ENCODE measurements at places on chromosomes 3 and 15.

- no peak for DNase-seq
These were observed 273.9 kb upstream of the LRTM1 start for GRCh38 chr3:55201779-55202178.

DNA sequence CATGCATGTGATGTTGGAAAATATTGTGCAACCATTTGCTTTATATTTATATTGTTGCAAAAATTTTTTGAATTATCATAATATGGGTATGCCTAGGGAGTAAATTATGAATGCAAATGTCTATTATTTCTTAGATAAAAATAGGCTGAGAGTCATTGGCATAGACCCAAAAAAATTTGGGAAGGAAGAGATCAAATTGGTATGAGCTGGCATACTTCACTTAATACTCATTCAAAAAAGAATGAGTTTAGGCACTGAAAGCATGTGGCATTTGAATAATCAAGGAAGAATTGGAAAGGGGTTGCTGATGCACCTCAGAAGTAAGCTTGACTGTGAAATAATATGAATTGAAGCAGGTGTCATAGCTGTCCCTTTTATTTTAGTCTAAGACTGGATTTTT lies 764.0 kb upstream of the DPPA4 start:
- no peak for DNase-seq

- DNase-seq: no peak
These were observed 893.3 kb upstream of the GBE1 start for GRCh38 chr3:82654708-82655107.

GRCh38 chr3:49661281-49661680 lies 12.9 kb upstream of the APEH start:
- DNase-seq: no peak

- DNase-seq: no peak
These were observed 5.0 kb downstream of the ZNF385D start for GRCh38 chr3:21745966-21746365.

GRCh38 chr3:120302361-120302760 lies 17.3 kb upstream of the GPR156 start:
- no peak for DNase-seq

DNA sequence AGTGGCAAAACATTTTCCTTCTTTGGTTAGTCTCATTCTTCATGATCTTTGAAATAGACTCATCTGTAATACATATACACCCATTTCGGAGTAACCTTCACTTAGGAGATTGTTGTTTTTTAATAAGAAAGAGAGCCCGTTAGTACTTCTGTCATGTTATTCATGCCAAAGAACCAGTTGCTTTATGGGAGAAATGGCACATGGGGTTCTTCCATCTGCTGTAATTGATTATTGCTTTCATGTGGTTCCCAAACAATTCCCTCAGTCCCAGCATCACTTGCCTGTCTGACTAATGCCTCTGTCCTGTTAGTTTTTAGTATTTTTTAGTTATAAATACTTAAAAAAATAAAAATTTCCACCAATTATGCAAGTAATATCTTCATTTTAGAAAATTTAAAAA lies 33.8 kb upstream of the FAH start:
- DNase-seq: no peak

DNA sequence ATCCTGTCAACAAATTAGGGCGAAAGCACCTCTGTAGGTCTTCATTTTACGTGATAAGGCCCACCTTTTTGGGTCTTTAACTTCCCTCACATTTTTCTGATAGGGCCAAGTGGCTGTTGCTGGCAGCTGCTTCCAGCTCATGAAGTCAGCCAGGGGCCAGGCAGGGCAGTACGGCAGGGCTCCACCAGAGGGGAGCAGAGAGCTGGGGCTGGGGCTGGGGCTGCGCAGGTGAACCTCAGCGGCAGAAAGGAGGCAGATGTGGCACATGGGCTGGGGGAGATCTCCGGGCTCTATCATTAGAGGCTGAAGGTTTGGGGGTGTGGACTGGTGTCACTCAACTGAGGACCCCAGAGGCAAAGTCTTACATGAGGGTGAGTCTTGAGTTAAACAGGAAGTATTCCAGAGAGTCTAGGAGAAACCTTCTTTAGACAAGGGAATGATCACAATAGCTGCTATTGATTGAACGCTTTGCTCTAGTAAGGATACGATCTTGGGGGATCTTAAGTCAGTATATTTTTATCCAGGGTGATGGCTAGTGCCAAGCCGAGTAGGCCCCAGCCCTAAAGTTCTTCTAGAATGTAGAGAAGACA lies 62.8 kb upstream of the MEX3B start:
- peak; percentile 53 for DNase-seq

- DNase-seq: no peak
These were observed 5.4 kb downstream of the FBXL22 start for GRCh38 chr15:63602595-63602994.

DNA sequence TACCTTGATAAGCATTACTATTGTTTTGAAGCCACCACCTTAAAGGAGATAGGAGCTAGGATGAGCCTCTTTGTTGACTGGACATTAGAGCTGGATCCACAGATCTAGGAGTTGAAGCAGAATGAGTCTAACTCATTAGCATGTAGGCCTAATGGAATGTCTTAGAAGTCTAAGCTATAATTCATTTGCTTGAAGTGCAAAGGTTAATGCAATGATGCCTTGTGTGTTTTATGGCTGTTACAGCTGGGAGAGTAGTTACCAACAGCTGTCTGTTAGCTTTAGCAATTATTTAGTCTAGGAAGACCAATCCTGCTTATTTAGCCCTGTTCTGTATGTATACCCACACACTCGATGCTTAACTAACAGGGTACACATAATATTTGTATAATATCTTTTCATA lies 419.3 kb downstream of the TUSC7 start:
- no peak for DNase-seq

DNA sequence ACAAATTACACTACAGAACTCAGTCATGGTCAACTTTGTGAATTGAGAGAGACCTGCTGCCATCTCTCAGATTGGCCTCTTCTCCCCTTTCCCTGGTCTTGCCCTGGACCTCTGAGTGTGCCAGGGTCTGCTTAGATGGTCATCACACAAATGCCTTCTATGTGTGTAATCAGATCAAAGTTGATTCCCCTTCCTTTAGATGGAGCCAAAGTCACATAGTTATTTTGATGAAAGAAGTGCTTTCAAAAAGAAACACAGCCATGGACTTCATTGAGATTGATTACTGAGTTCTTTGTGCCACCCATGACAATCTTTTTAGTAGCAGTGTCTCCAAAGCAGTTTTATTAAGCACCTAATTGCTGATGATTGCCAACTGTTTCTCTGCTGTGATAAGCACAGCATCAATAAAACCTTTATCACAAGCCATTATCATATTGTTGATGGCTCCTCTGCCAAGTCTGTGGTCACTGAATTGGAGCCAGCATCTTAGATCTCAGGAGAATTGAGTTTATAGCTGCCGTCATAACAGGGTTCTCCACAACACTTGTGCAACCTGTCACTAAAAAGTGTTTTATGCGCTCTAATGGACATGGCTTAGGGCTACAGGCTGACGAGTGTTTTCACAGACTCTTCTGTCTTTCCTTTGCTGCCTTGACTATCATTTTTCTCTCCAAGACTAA lies 149.7 kb upstream of the NUDT16 start:
- DNase-seq: no peak

DNA sequence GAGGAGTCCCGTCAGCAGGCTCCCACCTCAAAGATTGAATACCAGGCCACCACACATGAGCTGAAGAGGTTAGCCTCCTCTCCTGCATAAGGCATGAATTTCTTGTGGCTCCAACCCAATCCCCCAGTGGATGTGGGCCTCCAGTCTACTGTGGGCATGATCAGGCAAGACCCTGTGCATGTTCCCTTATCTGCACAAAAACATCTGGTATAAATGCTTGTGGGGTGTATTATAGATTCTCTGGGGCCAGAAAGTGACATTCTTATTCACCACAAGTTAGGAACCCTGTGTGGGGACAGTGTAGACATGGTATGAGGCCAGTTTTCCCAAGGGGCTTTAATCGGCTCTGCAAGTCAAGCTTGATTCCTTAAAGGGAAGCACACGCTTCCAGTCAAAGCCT lies 18.2 kb upstream of the UBP1 start:
- DNase-seq: no peak

DNA sequence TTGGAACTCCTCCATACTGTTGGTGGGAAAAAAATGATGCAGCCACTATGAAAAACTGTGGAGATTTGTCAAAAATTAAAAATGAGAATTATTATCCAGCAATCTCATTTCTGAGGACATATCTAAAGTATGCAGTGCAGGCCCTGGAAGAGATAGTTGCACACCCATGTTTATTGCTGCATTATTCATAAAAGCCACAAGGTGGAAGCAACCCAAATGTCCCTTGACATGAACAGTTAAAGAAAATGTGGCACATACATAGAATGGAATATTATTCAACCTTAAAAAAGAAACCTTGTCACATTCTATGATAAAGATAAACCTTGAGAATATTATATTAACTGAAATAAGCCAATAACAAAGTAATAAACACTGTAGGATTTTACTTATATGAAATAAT lies 80.9 kb upstream of the ARHGEF26 start:
- no peak for DNase-seq

GRCh38 chr15:98124581-98124980 lies 164.1 kb downstream of the ARRDC4 start:
- no peak for DNase-seq

DNA sequence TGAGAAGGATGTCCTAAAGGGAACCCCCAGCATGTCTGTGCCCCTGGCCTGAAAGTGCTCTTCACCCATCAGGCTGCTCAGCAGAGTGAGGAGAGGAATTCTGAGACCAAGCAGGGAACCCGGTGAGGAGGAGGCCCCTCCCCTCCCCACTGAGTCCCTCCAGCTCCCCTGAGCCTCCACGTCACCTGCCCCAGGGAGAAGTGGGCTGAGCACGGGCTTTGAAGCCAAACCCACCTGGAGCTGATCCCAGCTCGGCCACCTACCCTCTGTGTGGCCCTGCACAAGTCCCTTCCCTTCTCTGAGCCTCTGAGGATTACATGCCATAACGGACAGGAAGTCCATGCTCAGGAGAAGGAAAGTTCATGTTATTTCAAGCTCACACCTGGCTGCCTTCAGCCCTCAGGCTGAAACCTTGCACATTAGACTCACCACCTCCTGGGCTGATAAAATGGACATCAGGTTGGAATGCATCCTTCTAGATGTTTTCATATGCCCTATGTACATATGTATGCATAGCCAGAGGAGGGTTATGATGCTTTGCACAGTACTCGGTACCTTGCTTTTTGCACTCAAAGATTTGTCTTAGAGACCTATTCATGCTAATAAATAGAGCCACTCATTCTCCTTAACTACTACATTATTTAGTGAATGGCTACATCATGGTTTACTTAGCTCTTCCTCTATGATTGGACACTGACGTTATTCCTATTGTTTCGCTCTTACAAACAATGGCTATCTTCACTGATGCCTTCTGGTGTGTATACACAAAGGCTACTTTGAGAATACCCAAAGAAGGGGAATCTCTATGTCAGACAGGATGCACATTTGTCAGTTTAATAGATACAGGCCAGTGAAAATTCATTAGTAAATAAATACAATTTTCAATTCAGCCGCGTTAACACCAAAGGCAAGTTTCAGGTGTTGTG lies 31.6 kb upstream of the GATA2 start:
- DNase-seq: no peak

- no peak for DNase-seq
These were observed 954.2 kb downstream of the CADM2 start for GRCh38 chr3:85912980-85913379.

- no peak for DNase-seq
These were observed 759.9 kb downstream of the EPHA3 start for GRCh38 chr3:89867286-89867685.

DNA sequence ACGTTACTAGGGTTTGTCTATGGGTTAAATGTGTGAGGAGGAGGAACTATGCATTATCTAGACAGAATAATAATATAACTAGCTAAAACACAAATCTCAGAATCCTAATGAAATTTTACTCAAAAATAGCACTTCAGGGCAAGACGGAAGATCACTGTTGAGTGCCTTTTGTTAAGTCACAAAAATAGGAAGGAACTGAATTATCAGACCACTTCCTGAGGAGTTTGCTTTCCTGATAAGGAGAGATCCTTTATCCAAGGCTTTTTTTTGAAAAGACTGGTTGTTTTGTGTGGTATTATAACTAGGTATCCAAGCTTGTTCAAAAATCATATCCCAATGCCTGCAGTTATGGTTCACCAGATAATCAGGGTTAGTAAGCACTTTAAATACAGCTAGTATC lies 34.6 kb downstream of the NR2E3 start:
- no peak for DNase-seq

DNA sequence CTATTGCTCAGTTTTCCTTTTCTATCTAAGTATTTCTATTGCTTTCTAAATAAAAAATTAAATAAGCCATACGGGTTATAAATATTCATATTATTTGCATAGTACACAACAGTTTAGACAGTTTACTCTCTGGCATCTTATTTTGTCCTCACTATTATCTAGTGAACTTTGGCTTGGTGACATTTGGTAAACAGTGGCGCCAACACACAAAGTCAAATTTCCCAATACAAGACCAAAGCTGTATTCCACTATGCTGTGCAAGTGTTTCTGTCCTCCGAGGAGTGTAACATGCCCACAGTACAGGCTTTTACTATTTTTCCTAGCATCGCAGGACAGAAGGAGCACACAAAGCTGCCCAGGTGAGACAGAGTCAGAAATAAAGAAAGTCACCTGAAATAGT lies 61.7 kb upstream of the TP63 start:
- no peak for DNase-seq

GRCh38 chr3:18062657-18063025 lies 320.2 kb upstream of the TBC1D5 start:
- no peak for DNase-seq

GRCh38 chr3:17771177-17772017 lies 29.0 kb upstream of the TBC1D5 start:
- no peak for DNase-seq

DNA sequence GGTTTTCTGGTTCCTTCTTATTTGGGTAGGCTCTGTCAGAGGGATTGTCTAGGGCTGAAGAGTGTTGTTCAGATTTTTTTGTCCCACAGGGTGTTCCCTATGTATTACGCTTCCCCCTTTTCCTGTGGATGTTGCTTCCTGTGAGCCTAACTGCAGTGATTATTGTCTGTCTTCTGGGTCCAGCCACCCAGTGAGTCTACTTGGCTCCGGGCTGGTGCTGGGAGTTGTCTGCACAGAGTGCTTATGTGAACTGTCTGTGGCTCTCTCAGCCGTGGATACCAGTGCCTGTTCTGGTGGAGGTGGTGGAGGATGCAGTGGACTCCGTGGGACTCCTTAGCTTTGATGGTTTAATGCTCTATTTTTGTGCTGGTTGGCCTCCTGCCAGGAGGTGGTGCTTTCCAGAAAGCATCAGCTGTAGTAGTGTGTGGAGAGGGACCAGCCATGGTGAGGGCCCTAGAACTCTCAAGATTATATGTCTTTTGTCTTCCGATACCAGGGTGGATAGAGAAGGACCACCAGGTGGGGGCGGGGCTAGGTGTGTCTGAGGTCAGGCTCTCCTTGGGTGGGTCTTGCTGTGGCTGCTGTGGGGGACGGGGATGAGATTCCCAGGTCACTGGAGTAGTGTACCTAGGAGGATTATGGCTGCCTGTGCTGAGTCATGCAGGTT lies 53.8 kb downstream of the CCDC66 start:
- DNase-seq: no peak

DNA sequence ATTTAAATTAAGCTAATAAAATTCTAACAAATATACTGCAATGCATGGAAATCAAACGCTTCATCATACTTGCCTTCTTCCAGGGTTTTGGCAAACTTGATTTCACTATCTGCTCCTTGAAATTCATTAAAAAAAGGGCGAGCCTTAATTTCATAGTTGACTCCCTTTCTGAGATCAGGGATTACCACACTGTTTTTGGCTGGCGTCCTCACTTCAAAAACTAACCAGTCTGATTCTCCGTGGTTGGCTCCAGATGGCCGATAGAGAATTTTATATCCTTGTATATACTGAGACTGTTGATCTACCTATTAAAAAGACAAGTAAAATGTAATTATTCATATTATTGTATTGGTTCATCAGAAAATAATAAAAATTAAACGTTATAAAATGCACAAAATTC lies 1106.8 kb downstream of the ROBO1 start:
- DNase-seq: no peak
